PC-9 (cell line): ENCODE measurements at places on chromosomes 2 and 18.

GRCh38 chr2:233953087-233953801 is 36.1 kb downstream of the TRPM8 start:
- no peak for DNase-seq

GRCh38 chr2:241157841-241158545 is 7.7 kb downstream of the PPP1R7 start:
- no peak for DNase-seq

DNA sequence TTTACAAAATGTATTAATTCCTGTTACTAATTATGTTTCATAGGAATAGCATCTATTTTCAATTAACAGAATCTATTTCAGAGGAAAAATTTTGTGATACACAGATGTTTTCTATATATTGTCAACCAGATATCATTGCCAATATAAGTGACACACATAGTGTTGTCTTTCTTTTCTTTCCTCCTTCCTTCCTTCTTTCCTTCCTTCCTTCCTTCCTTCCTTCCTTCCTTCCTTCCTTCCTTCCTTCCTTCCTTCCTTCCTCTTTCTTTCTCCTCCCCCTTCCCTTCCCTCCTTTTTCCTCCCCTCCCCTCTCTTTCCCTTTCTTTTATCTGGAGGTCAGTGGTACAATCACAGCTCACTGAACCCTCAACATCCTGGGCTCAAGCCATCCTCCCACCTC is 146.5 kb upstream of the DSEL start:
- no peak for DNase-seq

DNA sequence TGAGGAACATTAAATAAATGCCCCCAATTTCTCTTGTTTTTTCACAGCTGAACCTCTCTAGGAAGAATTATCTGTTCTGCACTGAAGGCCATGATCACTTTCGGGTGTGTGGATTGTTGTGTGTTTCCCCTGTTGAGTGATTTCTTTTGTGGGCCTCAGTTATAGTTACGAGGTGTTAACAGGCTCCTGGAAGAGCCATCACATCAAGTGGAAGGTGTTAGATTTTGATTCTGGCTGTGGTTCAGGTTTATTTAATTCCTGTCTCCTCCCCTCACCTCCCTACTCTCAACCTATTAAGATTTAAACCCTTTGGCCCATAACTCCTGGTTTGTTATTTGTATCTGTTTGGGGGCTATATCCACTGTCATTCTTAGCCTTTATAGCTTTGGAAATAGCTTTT is 182.8 kb downstream of the AGPS start:
- DNase-seq = no peak
